ENCODE measurements at places on chromosomes 5 and 9.

DNA sequence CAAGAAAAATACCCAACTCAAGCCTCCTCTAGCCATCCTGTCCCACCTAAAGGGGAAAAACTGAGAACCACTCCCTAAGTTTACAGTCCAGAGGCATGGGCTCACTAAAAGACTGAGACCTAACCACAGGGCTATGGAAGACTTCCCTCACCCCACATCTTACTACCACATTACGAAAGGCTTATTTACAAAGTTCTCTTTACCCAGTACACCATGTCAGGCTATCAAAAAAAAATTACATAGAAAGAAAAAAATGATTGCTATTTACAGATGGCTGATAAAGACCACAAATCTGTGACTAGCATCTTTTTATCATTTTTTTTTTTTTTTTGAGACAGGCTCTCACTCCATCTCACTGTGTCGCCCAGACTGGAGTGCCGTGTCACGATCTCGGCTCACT, 69.7 kb upstream of the TNPO1 start:
- DNase-seq: no peak

- DNase-seq: no peak
These were observed 10.8 kb downstream of the MRPL36 start for GRCh38 chr5:1788828-1789227.

GRCh38 chr5:147483961-147484707, 25.7 kb downstream of the DPYSL3 start:
- DNase-seq: no peak

DNA sequence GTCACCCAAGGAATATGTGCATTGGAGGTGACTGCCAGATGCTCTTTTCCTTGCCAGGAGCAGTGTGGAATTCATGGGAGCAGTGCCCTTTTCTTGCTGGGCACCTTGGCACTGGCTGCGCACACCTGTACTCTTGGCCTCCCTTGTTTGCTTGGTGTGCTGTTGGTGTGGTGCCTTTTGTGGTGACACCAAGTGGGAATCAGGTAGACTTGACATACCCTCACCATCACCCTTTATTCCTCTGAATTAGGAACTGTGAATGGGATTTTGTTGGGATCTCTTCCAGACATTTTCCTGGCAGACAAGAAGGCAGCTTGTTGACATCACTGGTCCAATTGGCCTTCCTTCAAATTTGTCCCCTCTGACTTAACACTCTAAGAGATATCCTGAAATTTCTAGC, 82.3 kb downstream of the RAI14 start:
- no peak for DNase-seq

DNA sequence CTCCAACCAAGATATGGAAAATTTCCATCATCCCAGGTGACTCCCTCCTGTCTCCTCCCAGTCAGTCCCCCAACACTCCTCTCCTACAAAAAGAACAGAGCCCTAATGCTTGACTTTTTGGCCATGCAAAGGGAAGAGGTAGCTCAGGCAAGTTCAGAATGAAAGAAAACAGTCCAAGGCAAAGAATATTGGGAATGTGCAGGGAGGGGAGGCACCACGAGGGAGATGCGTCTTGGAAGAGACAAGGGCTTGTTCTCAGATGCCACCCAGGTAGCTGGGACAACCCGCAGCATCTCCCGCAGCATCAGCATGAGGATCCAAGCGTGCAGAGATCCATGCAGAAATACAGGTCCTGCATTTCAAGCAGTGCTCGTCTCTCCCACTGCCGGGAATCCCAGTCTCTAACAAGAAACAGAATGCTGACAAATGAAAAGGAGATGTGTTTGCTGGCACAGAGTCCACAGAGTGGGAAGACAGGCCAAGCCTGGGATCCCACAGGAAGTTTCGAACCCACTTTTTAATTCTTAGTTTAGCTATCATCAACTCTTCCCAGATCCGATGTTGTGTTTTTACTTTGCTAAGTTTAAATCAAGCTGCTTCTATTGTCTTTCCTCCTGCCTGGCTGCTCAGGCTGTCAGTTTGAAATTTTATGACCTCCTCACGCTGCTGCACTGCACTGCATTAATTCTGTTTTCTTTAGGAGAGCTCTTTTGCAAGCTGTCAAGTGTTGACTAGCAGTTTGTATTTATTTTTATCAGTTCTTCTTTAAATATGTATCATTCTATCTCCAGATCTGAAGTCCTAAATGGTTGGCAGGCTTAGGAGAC, 86.8 kb upstream of the OSMR start:
- DNase-seq: no peak

DNA sequence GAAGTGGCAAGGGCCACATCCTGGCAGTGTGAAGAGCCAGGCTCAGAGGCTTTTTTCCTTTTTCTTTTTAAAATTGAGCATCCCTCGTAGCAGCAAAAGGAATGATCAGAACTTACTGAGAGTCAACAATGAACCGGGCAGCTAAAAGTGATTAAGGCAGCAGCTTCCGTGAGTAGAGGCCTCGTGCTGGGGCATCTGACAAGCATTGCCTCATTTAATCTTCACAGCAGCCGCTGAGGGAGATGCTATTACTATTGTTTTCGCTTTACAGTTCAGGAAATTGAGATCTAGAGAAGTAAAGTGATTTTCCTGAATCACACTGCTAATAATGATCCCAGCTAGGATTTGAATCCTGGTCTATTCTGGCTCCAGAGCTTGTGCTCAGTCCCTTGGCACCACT, 30.7 kb upstream of the PTGS1 start:
- DNase-seq: no peak

GRCh38 chr9:6632516-6633183, 12.9 kb downstream of the GLDC start:
- no peak for DNase-seq
